HS-5 (cell line): ENCODE measurements at places on chromosomes 16 and 17.
A peak's percentile ranks its signal among the peaks of the same experiment; 100 is the strongest.

DNA sequence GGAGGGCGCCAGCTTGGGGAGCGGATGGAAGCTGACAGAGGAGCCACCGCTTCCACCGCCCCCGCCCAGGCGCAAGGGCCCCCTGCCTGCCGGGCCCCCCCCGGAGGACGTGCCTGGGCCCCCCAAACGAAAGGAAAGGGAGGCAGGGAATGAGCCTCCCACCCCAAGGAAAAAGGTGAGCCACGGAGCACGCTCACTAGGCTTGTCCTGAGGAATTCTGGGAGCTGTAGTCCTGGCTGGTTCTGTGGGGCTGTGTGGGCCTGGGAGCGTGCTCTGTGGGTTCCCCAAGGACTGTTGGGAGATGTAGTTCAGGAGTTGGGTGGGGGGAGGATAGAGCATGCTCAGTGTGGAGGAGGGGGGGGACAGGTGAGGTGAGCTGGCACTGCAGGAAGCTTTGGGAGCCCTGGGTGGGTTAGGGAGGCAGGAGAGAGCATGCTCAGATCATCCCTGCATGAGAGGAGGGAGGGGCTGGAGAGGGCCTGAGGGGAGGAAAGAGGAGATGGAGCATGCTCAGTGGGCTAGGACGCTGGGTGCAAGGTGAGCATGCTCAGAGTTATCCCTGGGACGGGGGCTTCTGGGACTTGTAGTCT lies 4.5 kb downstream of the FBXL19 start:
- no peak for DNase-seq

DNA sequence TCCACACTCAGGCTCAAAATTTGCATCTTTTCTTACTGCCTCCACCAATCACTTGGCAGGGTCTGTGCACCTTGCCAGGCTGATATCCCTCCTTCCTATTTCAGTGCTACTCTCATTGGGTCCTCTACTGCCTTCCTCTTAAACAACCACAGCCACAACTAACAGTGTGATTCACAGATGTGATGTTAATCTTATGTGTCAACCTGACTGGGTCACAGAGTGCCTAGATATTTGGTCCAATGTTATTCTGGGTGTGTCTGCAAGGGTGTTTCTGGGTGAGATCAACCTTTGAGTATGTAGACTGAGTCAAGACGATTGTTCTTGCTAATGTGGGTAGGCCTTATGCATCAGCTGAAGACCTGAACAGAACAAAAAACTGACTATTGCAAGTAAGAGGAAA lies 51.3 kb upstream of the IRX6 start:
- no peak for DNase-seq

- DNase-seq, result no peak
These were observed 64.8 kb downstream of the TUBD1 start for GRCh38 chr17:59827721-59828477.

GRCh38 chr17:48162306-48162934 lies 54.9 kb downstream of the SNX11 start:
- DNase-seq, result no peak

DNA sequence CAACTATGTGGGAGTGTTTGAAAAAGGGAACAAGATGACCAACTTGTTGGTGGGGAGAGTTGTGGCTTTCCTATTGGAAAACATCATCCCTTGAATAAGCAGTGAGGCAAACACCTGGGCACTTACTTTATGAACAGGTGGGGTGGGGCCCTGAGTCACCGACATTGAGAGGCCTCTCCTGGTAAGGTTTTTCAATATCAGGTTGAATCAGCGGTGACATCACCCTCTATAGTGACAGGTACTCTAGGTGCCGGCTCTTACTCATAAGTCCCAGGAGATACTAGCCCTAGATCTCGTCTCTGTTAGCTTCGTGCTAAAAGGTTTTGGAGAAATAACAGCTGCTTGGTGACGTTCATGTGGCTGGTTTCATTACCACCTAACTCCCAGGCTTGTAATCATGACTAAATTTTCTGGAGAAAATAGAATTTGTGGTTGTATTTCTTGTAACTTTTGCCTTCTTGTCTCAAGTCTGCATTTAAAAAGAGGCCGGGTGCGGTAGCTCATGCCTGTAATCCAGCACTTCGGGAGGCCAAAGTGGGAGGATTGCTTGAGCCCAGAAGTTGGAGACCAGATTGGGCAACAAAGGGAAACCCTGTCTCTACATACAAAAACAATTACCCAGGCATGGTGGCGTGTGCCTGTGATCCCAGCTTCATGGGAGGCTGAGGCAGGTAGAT lies 19.3 kb downstream of the CDH1 start:
- DNase-seq, result no peak

- DNase-seq, result no peak
These were observed 2.6 kb downstream of the ATP2A3 start for GRCh38 chr17:3961564-3962047.

- DNase-seq, result no peak
These were observed 47.3 kb downstream of the PRKCA start for GRCh38 chr17:66349521-66350254.

DNA sequence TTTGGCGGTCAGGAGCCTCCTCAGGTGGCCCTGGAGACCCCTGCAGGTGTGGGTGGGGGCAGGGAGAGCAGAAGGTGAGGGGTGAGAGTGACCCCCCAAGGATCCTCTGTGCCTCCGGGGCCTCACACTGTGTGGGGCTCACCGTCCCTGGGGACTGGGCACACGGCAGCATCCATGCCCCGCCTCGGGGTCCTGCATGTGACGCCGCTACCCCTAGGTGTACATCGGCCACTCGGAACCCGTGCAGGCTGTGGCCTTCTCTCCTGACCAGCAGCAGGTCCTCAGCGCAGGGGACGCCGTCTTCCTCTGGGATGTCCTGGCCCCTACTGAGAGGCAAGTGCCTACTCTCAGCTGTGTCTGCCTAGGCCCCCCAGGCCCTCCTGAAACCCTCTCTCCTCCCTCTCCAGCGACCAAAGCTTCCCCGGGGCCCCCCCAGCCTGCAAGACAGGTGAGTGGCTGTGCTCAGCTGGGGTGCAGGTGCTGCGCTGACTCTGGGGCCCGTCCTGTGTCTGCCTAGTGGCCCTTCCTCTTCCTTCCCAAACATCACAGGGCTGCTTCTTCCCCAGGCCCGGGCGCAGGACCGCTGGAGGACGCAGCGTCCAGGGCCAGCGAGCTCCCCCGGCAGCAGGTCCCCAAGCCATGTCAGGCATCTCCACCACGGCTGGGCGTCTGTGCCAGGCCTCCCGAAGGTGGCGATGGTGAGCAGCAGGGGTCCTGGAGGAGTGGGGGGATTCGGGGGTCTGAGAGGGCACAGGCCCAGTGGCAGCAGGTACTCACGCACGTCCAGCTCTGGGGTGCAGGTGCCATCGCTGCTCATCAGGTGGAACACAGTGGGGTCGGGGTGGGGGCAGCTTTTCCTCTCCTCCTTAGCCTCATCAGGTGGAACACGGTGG lies 9.0 kb upstream of the RHOT2 start:
- DNase-seq, result no peak

DNA sequence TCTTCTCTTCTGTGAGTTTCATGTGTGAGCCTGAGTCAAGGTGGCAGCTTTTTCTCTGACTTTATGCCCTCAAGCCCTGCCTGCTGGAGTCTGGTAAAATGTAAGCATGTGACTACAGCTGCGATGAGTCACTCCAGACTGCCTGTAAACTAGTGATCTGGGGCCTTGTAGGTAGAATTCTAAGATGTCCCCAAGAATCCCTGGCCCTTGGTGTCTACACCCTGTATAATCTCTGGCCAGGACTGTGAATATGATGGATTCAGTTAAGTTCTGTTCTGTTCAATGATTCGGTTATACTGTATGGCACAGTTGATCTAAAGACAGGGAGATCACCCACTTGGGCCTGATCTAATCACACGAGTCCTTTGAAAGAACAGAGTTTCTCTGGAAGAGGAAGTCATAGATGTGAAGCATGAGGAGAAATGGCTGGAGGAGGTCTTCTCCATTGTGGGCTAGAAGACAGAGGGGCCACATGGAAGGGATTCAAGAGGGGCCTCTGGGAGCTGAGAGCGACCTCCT lies 29.8 kb downstream of the PRSS54 start:
- DNase-seq, result peak; percentile 39

- DNase-seq, result no peak
These were observed 25.7 kb upstream of the SLC39A11 start for GRCh38 chr17:73118139-73118538.

DNA sequence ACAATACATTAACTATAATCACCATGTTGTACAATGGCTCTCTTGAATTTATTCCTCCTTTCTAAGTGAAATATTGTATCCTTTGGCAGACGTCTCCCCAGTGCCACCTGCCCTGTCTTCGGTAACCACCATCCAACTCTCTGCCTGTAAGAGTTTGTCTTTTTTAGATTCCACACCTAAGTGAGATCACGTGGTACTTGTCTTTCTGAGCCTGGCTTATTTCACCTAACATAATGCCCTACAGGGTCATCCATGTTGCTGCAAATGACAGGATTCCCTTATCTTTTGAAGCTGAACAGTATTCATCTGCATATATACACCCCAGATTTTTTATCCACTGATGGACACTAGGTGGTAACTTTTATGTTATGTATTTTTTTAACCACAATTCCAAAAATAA lies 24.2 kb downstream of the ORC6 start:
- DNase-seq, result no peak

DNA sequence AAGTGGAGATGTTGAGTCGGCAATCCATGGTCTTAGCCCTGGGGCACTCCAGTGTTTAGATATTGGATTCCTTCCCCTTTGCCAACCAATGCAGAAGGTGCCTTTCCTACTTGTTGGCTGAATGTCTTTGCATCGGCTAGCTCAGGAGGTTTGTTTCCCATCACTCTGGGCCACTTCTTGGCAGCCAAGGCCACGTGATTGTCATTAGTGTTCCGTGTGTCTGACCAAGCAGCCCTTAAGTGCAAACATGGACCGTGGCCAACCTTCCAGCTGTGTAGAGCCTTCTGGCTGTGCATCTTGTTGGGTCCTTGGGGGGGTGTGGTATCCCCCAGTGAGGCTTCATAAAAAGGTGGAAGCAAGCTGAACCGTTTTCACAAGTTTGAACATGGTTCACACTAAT lies 66.0 kb downstream of the GNAO1 start:
- DNase-seq, result no peak

DNA sequence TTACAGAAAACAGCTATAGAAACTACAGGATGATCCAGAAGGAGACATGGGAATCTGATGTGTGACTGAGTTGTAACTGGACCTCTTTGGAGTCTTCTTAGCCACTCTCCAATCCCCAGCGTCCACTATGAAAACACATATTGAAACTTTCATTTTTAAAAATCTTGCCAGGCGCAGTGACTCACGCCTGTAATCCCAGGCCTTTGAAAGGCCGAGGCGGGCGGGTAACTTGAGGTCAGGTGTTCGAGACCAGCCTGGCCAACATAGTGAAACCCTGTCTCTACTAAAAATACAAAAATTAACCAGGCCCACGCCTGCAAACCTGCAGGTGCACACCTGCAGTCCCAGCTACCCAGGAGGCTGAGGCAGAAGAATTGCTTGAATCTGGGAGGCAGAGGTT lies 53.3 kb downstream of the HIC1 start:
- no peak for DNase-seq

GRCh38 chr17:21171309-21171922 lies 42.5 kb downstream of the TMEM11 start:
- no peak for DNase-seq

DNA sequence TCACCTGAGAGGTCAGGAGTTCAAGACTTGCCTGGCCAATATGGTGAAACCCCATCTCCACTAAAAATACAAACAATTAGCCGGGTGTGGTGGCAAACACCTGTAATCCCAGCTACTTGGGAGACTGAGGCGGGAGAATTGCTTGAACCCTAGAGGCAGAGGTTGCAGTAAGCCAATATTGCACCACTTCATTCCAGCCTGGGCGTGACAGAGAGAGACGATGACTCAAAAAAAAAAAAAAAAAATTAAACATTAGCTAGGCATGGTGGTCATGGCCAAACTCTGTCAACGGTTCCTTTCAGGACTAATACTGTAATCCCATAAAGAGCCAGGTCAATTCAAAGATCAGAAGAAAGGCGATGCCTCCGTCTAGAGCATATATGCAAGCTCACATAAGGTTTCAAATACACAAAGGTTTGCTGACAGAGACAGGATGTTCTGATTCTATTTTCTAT lies 2.4 kb downstream of the RNF157 start:
- no peak for DNase-seq

- no peak for DNase-seq
These were observed 402.2 kb upstream of the SALL1 start for GRCh38 chr16:51553314-51553713.

DNA sequence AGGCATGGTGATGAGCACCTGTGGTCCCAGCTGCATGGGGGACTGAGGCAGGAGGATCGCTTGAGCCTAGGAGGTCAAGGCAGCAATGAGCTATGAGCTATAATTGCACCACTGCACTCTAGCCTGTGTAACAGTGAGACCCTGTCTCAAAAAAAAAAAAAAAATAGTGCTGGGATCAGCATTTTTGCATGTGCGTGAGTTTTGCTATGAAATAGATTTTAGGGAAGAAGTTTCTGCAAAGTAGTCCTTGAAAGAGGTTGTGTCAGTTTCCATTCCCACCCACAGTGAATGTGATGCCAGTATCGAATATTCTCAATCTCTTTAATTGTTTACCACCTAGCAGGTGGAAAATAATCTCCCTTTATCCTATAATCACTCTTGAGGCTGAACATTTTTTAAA lies 26.3 kb upstream of the ARHGAP17 start:
- no peak for DNase-seq

DNA sequence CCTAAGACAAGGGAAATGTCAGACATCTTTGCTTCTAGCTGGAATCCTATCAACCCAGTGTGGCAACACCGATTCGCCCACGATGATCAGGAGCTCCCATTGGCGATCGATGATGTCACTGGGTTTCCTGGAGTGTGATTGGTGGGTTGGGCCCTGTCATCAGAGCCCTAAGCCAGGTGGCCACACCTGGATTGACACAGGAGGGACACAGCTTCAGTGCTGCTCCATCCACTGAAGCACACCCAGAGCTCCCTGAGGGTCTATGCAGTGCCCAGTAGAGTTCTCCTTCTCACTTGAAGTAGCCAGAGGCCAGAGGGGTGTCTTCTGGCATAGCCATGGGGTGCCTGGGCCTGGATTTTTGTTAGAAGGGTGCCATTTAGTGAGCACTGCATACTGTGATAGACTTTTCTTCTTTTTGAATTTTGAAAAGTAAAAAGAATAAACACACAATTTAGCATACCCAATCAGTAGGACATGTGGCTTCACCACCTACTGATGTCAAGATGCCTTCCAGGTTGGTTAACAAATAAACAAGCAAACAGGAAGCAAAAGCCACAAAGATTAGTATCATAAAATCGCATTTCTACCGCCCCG lies 77.6 kb downstream of the CMIP start:
- no peak for DNase-seq

GRCh38 chr17:75721463-75722011 lies 278 bp downstream of the ITGB4 start:
- DNase-seq, result no peak
